ENCODE measurements at places on chromosomes 16 and 17.

GRCh38 chr17:36629970-36630502, 28.7 kb downstream of the MRM1 start:
- DNase-seq: no peak

DNA sequence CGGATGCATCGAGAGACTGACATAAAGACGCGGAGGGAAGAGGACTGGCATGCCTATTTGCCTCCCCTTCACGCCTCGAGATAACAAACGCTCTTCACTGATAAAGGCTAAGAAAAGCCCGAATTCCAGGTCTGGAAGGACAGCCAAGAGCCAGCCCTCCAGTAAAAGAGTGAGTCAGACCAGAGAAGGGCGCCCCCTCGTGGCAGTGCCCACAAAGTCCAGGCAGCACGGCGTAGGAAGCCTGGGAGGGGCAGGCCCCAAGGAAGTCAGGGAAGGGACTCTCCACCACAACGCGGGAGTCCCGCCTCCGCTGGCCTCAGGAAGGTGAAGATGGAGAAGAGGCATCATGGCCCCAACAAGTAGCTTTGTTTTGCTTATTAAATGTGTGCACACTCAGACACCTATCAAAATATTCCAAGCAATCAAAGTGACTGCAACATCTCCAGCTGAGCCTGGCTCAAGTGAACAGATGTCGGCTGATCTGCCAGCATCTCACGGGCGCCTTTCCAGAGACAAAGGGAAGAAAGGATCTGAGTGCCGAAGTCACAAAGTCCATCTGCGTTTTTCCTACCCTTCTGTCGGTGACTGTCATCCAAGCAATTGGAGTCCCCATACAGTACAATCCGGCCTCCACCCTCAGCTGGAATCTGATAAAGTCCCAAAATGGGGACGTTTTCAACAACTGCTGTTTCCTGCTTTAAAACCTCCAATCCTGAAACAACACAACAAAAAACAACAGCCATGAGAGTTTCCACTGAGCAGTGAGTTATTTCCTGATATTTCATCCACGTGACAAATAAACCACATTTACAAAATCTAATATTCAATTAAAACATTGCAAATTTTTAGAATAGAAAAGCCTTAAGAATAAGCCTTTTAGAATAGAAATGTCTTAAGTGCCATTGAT, 20.4 kb upstream of the SLC38A8 start:
- DNase-seq: peak; percentile 86

DNA sequence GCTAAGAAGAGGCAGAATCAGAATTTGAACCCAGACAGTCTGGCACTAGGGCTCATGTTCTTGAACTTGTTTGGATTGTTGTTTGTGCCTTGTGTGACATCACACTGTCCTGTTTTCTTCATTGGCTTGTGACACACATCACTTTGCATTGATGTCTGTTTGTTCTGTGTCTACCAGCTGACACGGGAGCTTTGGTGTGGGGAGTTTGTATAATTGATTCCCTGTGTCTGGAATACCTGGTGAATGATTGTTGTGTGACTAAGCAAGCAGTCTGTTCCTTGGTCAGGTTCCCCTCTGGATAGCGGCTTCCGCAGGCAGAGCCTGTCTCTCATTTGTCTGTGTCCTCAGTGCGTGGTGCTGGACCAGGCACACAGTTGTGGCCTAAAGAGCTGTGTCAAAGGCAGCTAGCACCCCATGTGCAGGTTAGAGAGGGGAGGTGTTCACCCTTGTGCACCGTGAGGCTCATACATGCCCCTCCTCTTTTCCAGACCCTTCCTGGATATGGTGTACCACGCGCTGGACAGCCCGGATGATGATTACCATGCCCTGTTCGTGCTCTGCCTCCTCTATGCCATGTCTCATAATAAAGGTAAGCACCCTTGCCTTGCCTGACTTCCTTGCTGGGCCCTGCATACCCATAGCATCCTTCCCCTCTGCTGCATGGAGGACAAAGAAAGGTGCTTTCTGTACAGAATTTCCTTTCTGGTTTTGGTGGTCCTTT, 80.1 kb downstream of the CLEC16A start:
- no peak for DNase-seq

GRCh38 chr16:48680881-48681280, 70.9 kb upstream of the N4BP1 start:
- no peak for DNase-seq

DNA sequence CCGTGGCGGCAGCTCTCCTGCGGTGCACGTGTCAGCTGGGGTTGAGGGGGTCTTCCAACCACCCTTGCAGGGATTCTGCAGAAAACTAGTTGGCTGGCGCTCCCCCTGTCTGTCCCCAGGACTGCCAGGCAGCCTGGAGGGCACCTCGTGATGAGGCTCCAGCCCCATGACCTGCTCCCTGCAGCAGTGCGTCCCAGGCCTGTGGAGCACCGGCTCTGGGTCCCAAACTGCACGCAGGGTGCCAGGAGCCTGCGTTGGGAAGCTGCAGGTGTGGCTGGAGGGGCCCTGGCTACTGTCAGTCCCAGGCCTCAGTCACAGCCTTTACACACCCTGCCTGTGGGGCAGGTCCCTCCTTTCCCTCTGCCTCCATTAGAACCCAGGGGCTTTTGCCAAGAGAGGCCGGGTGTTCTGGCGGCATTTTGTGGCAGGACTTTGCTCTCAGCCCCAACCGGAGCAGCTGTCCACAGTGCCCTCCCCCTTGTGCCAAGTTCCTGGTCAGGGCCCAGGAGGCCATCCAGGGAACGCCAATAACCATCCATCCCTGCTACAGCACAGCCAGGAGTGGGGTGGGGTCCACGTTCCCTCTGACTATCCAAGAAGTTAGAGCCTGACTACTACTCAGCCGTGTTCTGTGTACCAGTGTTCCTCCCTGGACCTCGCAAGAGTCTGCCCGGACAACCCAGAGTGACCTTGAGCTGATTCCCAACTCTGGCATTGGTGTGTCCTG, 9.2 kb downstream of the CHMP6 start:
- no peak for DNase-seq

DNA sequence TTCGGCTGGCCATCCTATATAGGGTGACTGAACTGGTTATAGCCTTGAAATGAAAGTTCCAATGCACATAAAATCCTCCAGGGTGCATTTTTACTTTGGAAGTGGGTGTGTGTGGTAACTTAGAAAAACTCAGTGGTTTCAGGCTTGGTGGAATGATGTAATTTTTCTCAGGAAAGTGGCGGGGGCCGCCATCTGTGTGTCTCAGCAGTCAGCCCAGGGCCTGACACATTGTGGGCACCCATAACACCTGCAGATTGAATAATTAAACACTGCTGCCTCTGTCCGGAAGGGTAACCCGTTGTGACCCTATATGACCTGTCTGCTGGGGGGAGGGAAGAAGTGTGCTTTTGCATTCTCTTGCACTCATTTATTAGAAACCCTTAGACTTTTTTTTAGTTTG, 2.2 kb upstream of the PDP2 start:
- DNase-seq: no peak

GRCh38 chr17:66633317-66633965, 201.5 kb upstream of the CACNG5 start:
- DNase-seq: peak; percentile 7

GRCh38 chr17:13833921-13834320, 232.2 kb upstream of the HS3ST3A1 start:
- no peak for DNase-seq

GRCh38 chr17:8004899-8005298, 2.5 kb downstream of the GUCY2D start:
- peak; percentile 88 for DNase-seq

- no peak for DNase-seq
Measured at GRCh38 chr17:6558276-6558675, 1.9 kb upstream of the PITPNM3 start.

DNA sequence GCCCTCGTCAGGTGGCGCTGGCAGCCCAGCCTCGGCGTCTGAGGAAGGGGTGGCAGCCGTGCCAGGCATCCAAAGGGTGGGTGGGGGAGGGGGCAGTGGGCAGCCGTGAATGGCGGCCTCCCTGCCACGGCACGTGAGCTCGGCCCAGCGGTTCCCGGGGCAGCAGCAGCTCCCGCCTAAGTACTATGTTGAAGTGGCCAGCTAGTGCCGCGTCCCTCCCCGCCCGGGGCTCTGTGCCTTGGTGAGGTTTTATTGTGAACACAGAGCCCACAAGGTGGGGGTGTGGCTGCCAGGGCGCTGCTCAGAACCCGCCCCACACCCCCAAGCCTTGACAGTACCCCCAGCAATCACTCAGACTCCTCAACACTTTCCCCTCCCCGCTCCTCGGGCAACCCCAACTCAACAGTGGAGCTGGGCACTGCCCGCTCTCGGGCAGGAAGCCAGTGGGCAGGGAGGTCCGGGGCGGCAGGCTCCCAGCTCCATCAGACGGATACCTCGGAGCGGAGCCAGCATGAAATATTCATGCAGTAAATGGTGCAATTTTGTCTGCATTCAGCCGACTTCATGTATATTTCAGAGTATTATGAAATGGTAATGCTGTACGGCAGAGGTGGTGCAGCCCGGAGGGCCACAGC, 80.4 kb downstream of the ENGASE start:
- DNase-seq: no peak

- no peak for DNase-seq
Measured at GRCh38 chr17:68711858-68712257, 110.7 kb upstream of the FAM20A start.

DNA sequence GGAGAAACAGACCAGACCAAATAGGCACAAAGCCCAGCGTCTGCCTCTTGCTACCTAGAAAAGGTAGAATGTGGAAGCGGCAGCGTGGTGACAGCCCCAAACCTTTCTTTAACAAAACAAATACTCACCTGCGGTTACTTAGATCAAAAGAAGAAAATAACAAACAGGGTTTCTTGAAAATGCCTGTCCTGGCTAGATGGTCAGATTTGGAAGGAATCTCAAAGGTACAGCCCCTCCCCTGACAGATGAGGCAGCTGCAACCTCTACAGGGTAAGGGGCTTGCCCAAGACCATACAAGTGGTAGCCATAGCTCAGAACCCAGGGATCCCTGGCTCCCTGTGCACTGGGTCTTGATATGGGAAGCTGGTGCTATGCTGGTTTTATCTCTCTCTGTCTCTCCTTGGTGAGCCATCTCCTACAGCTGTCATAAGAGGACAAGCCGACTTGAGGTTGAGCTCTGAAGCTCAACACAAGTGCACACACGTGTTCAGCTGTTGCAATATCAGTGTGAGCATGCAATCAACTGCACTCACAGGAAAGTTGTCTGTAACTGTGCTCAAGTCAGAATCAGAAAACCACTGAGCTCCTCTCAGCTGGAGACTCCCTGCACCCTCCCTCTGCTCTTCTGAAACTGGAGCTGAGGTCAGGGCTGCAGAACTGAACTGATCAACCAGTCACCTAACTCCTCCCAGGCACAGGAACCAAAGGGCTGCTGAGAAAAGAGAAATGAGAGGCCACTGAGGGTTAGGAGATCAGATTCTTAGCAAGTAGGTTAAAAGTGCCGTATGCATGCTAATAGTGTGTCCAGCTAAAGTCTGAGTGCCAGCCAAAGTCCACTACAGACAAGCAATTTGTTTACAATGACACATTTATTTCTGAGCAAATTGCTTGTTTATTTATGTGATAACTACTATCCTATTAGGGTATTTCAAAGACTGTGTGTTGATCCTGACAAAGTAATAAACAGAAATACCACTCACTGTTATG, 6.1 kb upstream of the RNF157 start:
- peak; percentile 63 for DNase-seq

GRCh38 chr16:22847100-22847499, 33.1 kb downstream of the HS3ST2 start:
- DNase-seq: no peak

GRCh38 chr17:48143629-48144028, 36.1 kb downstream of the SNX11 start:
- DNase-seq: peak; percentile 12
